ENCODE measurements at places on chromosomes 5 and 9. TPM values are rescaled to one million over a fixed set of nuclear protein-coding genes. Genes with fewer than 3 reads are reported as not detected.
A peak's percentile ranks its signal among the peaks of the same experiment; 100 is the strongest.

- H3K27ac ChIP-seq, result no peak overlapping the region
- no peak overlapping the region for H3K4me3 ChIP-seq
- no peaks in the 10 kb centered on the region for H3K4me1 ChIP-seq
- no peaks in the 10 kb centered on the region for H3K36me3 ChIP-seq
- DNase-seq, result no peak
Observed at GRCh38 chr5:95768731-95769130, 37.6 kb downstream of the RHOBTB3 start.

DNA sequence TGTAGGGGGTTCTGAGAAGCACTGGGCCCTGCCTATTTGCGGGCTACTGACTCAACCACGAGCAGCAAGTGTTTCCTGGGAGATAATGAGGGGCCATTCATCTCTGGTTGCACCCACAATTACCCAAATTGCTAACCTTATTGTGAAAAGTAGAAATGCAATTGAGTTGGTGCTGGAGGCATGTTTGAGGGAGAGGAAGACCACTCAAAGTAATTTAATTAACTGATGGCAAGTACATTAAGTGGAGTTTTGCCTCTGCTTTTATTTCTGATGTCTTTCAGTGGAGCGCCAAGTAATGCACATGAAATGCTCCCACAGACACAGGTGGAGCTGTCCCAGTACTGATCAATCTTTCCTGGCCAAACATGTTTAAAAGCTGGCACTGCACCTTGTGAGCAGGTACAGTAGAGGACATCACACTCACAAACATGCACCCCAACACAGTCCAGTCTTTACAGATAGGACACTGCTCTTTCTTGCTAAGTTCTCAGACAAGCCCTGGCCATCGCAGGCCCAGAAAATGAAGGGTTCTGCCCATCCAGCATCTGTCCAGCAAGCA, 195.4 kb downstream of the HSPA4 start:
- no peaks in the 10 kb centered on the region for H3K4me1 ChIP-seq
- H3K36me3 ChIP-seq, result no peaks in the 10 kb centered on the region
- H3K27me3 ChIP-seq, result no peaks in the 10 kb centered on the region
- DNase-seq, result no peak
- H3K4me3 ChIP-seq, result no peak overlapping the region
- H3K27ac ChIP-seq, result no peak overlapping the region

GRCh38 chr9:137286975-137287383, 9.5 kb downstream of the TOR4A start:
- H3K4me3 ChIP-seq, result no peak overlapping the region
- H3K27ac ChIP-seq, result no peak overlapping the region
- no peak for DNase-seq
- no peaks in the 10 kb centered on the region for H3K4me1 ChIP-seq

- no peaks in the 10 kb centered on the region for H3K4me1 ChIP-seq
- H3K27ac ChIP-seq, result no peak overlapping the region
- H3K27me3 ChIP-seq, result no peaks in the 10 kb centered on the region
- no peak for DNase-seq
Observed at GRCh38 chr9:36665387-36665786, 92.7 kb downstream of the MELK start.

DNA sequence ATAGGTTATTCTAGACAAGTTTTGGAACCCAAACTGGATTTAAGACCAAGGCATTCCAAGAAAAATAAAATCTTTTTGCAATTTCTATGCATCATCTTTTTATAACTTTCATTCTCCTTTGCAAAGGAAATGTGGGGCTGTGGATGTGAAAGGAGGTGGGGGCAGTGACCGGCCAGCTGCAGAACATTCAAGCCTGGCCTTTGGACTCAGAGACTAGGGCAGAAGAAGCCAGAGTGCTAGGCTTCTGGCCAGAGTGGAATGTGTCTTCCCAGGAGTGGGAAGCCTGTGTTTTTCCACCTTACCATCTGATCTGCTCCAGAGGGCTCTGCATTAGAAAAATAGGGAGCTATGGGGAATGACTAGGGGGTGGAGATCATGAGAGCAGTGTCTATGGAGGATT, 148.5 kb downstream of the C9orf152 start:
- peak overlapping the region; percentile 40 for H3K27ac ChIP-seq
- no peaks in the 10 kb centered on the region for H3K4me1 ChIP-seq
- no peak overlapping the region for H3K4me3 ChIP-seq
- no peaks in the 10 kb centered on the region for H3K36me3 ChIP-seq

GRCh38 chr9:88835038-88835466, 156.2 kb upstream of the S1PR3 start:
- no peak overlapping the region for H3K4me3 ChIP-seq
- H3K4me1 ChIP-seq, result no peaks in the 10 kb centered on the region
- peak overlapping the region; percentile 22 for H3K27ac ChIP-seq
- H3K36me3 ChIP-seq, result no peaks in the 10 kb centered on the region
- no peak for DNase-seq

DNA sequence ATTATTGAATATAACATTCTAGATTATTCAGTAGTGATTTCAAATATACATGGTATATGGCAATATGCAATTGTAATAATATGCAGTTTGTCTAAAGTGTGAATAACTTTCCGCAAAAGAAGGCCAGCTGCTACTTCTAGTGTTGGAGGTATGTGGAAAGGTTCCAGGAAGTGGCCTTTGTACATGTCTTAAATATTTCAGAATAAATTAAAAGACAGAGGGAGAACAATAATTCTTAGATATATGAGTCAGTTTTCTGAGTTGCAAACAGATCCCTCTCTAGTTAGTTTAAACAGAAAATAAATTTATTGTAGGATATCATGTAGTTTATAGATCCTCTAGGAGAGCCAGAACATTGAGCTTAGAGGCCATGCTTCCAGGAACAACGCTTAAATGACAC, 210.8 kb upstream of the ELL2 start:
- H3K4me3 ChIP-seq, result no peak overlapping the region
- H3K27ac ChIP-seq, result no peak overlapping the region
- no peak for DNase-seq
- no peaks in the 10 kb centered on the region for H3K4me1 ChIP-seq
- H3K36me3 ChIP-seq, result no peaks in the 10 kb centered on the region

The SHC3 gene
- total RNA-seq, result 3.5 TPM

The TMEM38B gene
- 18.9 TPM for total RNA-seq

GRCh38 chr5:120260651-120261050, 203.4 kb upstream of the PRR16 start:
- H3K27ac ChIP-seq, result no peak overlapping the region
- H3K4me1 ChIP-seq, result no peaks in the 10 kb centered on the region
- no peak for DNase-seq
- no peak overlapping the region for H3K4me3 ChIP-seq
- H3K36me3 ChIP-seq, result no peaks in the 10 kb centered on the region
